ENCODE measurements at places on chromosomes 4 and X.

DNA sequence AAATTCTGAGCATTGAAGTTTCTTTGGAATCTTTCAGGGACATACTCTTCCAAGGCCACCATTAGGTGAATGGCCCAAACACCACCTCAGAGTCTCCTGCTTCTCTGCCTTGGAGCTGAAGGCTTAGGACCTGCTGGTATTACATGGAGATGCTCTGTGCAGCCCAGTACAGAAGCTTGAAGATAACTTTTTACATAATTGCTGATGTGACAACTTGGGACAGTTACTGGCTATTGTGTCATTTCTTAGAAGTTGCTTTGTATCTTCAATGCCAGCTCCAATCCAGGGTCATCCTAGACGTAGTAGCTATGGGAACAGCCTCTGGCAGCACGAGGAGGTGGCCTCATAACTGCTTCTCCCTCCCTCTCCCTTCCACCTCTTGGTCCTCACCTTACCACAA is 60.5 kb downstream of the RTL5 start:
- no peak for DNase-seq

DNA sequence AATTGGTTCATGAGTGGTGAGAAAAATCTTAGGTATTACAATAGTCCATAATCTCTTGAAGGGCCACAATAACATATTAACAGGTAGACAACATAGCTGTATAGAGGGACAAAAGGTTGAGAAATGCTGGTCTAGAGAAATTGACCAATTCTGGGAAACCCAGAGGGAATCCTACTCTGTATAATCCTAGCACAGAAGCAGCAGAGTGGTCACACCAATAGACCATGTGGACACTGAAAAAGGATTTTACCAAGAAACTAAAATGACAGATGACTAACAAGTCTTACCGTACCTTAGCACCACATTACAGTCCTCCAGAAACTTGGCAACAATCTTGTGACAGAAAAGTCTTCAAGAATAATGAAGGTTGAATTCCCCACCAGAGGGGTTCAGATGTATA is 169.1 kb upstream of the PCDH18 start:
- no peak for DNase-seq

DNA sequence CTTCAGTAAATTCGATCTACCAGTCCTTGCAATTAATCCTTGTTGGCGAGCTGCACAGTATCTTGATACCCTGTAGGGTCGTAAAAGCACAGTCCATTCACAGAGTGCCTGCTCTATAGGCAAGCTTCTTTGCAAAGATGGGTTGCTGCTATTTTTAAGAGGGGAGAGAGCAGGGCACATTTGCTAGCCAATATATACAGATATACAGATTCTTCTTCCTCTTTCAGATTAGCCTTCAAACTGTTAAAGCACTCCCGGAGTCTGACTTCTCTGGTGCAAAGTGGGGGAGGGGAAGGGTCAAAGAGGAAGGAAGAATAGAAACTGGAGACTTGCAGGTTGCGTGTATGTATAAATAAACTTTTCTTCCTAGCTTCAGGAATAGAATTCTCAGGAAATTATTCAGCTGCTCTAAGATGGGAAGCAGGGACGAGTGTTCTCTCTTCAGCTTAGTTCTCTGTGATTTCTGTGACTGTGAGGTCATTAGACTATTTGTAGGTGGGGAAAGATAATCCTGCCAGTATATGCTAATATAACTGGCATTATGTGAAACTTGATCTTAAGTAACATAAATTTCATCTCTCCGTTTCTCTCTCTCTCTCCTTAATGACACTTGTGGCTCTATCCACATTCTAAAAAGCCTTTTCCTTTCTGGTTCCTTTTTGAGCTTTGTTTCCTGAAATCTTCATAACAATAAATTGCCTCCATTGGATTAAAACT is at the start of gene CYSLTR1:
Gene CYSLTR1 (minus strand): TSS at position 242 of the 717 bp plus-strand sequence. CDS start 53,865 bp downstream, outside the sequence.
- no peak for DNase-seq

GRCh38 chr4:99025506-99025905 is 30.0 kb downstream of the METAP1 start:
- no peak for DNase-seq

- DNase-seq: no peak
These were observed 264.0 kb downstream of the MID1IP1 start for GRCh38 chrX:39065051-39065871.

GRCh38 chr4:188139141-188139540 is at the start of gene TRIML1:
Gene TRIML1 (plus strand): TSS chr4:188139441. CDS start chr4:188139559, 118 bp downstream.
- DNase-seq: no peak

DNA sequence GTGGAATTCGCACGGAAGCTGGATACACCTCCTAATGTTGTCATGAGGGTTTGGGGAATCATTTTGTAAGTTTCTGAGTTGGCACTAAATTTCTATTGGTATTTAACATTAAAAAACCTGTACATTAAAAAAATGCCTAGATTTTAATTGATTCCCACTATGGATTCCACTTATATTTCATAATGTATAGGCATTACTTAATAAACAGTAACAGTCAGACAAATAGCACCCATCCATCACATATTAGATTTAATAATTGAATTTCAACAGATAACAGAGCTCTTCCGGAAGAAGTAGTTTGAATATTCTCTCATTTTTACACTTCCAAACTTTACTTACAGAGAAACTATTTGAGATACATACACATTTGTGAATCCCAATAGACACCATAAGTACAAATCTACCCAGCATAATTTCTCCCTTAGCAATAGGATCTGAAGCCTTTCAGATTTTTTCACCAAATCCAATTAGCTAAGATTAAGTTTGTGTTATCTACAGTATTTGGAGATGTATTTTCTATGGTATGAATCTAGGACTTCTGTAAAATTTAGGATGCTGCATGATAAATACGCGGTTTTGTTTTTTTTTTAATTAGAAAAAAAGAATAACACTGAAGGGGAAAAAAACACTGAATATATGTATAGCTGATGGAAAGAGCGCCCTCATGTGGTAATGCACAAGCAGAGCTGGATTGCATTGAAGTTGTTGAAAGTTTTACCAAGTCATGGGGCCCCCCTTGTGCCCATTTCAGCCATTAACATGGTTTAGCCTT is 12.2 kb upstream of the ODAM start:
- no peak for DNase-seq

DNA sequence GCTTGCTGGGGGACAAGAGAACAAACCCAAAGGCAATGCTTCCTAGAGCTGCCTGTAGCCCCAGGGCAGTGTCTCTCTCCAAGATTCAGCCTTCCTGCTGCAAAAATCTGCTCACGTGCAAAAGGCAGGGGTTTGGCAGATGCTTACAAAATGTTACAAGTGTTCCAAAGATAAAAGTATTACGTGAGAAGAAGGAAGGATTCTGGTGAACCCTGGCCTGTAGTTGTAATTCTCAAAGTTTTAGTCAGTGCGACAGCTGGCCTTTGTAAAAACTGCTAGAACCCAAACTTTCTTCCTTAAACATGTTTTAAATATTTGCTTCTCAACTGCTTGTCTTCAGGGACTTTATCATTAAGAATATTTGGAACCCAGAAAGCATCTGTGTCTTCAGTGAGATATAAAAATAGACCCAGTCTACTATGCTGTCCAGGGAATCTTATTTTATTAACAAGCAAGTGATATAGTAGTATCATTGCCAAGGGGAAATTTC is 232.3 kb downstream of the FRMPD4 start:
- DNase-seq: peak; percentile 60

- DNase-seq: no peak
These were observed 285.0 kb downstream of the STIM2 start for GRCh38 chr4:27145597-27145996.

GRCh38 chr4:146458594-146458993 is 63.1 kb downstream of the SLC10A7 start:
- no peak for DNase-seq

DNA sequence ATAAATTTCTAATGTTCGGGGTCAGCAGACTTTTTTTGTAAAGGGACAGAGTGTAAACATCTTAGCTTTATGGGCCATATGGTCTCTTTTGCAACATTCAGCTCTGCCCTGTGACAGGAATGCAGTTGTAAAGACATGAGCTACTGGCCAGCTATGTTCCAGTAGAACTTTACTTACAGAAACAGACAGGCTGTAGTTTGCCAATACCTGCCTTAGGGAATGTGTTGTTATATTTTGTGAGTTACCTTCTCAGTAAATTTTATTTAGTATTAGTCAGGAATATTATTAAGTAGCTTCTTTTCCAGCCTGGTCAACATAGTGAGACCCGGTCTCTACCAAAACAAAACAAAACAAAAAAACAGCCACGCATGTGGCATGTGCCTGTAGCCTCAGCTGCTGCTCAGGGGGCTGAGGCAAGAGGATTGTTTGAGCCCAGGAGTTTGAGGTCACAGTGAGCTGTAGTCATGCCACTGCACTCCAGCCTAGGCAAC is 48.7 kb downstream of the HTT start:
- no peak for DNase-seq

GRCh38 chr4:11421116-11421515 is 7.6 kb downstream of the HS3ST1 start:
- DNase-seq: no peak

DNA sequence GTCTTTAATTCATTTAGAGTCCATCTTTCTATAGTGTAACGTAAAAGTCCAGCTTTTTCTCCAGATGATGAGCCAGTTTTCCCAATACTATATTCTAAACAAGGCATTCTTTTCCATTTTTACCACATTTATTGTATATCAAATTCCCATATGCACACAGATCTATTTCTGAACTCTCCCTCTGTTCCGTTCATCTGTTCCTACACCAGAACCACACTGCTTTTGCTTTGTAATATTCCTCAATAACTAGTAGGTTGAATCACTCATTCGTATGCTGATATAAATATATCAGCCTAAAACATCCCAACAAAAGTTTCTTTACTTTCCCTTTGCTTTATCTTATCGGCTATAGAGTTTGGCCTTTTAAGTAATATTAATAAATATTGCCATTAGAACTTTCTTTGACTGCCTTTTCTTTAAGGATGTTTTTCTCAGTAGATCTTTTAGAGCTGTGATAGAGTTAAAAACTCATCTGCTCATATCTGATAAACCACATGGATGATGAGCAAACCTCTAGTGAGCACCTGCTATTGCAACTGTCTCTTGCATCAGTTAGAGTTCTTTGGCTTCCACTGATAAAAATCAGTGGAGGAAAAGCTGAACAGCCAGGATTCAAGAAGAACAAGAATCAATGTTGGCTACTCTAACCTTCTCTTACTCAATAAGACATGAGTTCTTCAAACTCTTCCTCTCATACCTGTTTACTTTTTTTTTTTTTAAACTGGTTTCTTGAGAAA is 13.1 kb upstream of the RPL34 start:
- no peak for DNase-seq

GRCh38 chr4:14151101-14151500 is 523.6 kb upstream of the BOD1L1 start:
- DNase-seq: no peak

DNA sequence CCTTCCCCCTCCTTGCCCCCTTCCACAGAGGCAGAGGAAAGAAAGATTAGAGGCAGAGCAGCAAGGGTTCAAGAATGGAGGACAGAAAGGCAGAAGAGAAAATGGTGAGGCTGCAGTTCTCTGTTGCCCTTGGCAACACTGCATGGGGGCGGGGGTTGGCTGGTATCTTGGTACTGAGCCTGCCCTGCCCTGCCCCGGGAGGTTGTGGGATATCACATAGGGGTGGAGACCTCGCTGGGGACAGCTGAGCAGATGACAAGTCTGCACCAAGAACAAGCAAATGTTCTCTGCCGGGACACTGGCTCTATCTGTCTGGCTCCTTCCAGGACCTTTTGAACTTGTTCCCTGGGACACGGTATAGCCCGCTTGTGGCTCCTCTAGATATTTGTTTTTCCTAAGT is 39.8 kb downstream of the NHS start:
- DNase-seq: no peak

GRCh38 chr4:81620442-81620841 is 148.7 kb upstream of the RASGEF1B start:
- no peak for DNase-seq

DNA sequence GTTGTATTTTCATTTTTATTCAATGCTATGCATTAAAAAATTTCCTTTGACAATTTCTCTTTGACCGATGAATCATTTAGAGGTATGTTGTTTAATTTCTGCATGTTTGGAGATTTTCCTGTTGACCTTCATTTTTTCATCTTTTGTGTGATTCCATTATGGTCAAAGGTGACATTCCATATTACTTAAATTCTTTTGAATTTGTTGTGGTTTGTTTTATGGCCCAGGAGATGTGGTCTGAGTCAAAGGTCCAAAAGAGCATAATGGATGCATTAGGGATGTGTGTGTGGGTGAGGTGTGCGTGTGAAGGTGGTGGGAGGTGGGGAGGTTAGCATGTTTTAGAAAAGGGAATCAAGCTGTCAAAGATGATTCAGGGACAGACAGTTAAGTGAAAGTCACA is 76.0 kb upstream of the GIMD1 start:
- DNase-seq: no peak

GRCh38 chrX:17413228-17413627 is 38.2 kb downstream of the NHS start:
- DNase-seq: no peak

GRCh38 chr4:26135331-26135730 is 185.5 kb upstream of the RBPJ start:
- no peak for DNase-seq

- no peak for DNase-seq
These were observed 3.9 kb upstream of the SYN1 start for GRCh38 chrX:47623540-47624027.

DNA sequence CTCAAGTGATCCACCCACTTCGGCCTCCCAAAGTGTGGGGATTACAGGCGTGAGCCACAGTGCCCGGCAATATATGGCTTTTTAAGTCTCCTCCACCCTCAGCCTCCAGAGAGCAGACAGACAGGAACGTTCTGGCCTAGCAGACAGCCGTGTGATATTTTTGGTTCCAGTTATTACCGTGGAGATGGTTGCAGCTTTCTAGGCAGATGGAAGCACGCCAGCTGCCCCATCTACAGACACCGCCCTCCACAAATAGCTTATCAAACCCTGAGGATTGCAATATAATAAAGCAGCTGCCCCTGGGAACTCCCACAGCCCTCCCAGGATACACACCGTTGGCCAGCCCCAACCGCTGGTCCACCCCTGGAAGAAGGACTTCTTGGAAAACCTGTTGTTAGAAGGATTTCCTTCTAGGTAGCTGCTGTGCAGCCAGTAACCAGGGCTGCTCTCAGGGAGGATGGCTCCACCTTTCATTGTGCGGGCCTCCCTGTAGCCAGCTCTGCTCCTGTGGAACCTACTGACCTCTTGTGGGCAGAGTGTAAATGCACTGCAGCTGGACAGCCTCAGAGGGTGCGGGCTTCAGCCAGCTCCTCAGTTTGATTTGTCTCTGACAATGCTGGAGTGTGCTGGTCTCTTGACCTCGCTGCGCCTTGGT is 44.0 kb downstream of the SLC25A5 start:
- DNase-seq: no peak

GRCh38 chr4:153419029-153419428 is 47.1 kb upstream of the TMEM131L start:
- no peak for DNase-seq

DNA sequence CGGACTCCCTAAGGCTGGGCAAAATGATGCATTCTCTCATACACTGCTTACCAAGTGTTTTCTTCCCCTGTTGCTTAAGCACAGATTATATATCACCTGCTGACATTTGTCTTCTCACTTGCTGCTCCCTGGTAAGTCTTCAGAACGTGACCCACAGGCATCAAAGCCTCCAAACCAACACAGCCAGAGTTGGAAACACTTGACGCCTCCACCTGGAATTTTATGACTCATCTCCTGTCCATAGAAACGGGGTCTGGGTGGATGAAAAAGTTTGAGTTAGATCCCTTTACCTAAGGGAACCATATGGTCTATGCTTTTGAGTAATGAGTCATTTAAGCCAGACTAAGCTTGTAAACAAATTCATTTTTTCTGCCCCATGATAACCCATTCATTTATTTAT is 251.6 kb downstream of the USP46 start:
- no peak for DNase-seq

All from AG04449 (cell line).